Activated naive CD4-positive, alpha-beta T cell (primary cell): ENCODE measurements at places on chromosomes 5 and 9.

DNA sequence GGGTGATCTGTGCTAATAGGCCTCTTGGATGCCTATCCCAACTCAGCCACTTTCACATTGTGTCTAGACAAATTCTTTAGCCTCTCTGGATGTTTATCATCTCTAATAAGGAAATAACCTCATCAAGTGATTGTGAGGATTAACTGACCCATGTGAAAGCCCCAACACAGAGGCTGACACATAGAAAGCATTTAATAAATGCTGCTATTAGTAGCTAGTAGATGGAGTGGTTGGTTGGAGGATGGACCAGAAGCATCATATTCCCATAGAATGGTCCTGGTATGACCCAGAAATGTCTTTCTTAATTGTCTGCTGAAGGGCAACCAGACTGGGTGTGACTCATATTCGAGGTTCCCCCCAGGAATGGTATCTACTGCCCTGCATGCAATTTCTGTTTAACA, 124.4 kb downstream of the PIK3R1 start:
- DNase-seq: no peak

DNA sequence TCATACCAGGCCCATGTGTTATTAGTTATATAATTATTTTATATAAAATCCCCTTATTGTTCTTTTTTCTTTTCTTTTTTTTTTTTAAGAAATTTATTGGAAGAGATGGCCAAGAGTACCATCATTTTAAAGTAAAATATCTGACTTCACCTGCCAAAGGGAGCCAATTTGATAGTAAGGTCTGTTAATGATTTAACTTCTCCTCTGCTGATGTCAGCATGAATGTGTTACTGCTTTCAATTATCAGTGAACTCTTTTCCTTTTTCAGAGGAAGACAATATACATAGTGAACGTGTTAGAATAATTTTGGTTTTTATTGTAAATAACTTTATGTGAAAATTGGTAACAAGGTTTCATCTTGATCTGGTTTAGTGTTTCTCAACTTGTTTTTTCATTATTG, 409.6 kb downstream of the SH3GL2 start:
- DNase-seq: no peak

DNA sequence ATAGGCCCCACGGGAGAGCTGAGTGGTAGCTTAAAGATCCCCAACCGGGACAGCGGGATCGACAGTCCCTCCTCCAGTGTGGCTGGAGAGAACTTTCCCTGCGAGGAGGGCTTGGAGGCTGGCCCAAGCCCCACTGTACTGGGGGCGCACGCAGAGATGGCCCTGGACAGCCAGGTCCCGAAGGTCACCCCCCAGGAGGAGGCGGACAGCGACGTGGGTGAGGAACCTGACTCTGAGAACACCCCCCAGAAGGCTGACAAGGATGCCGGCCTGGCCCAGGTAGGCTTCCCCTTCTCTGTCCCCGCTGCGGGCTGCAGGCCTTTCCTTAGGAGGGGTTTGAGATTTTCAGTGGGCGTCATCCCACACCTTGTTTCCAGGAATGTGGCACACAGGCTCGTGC, 29.1 kb downstream of the FGD3 start:
- no peak for DNase-seq

DNA sequence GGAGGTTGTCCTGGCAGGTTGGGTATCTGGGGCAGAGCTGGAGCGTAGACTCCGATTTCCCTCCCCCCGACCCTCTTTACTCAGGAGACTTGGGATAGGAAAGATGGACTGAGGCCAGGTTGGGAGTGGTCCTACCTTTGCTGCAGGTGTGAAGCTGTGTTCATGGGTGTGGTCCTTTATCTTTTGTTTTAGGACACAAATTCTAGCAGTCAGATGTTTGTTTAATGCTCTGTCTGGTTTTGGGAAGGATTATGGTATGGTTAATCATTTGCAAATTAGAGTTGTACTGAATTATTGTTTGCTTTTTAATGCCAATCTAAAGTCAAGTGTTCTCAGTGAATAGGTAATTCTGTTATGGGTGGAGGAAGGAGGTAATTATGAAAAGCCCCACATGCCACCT, 14.1 kb upstream of the FAM120AOS start:
- no peak for DNase-seq

GRCh38 chr9:135480940-135481310, 1.3 kb downstream of the PPP1R26 start:
- DNase-seq: no peak

GRCh38 chr5:68252673-68253623, 37.4 kb downstream of the PIK3R1 start:
- DNase-seq: no peak

GRCh38 chr5:171595401-171595800, 176.0 kb downstream of the FGF18 start:
- no peak for DNase-seq

DNA sequence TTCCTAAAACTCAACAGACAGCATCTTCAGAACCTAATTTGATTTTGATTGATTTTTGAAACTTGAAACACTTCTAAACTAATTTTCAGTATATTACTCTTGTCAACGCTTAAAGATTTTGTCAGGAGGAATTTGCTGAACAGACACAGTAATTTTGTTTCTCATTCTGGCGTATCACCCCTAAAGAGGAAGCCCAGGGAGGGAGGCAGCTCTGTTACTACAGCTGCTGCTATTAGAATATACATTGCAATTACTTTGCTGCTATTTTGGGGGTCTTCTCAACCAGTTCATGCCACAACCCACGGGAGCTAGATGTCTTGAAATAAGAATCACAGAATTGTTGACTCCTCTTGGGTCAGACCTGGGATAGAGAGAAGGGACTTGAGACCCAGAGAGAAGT, 122.6 kb downstream of the TLR4 start:
- DNase-seq: no peak

GRCh38 chr5:39657943-39658342, 233.2 kb upstream of the DAB2 start:
- no peak for DNase-seq

- DNase-seq: no peak
Measured at GRCh38 chr5:92713335-92713743, 867.7 kb downstream of the NR2F1-AS1 start.

DNA sequence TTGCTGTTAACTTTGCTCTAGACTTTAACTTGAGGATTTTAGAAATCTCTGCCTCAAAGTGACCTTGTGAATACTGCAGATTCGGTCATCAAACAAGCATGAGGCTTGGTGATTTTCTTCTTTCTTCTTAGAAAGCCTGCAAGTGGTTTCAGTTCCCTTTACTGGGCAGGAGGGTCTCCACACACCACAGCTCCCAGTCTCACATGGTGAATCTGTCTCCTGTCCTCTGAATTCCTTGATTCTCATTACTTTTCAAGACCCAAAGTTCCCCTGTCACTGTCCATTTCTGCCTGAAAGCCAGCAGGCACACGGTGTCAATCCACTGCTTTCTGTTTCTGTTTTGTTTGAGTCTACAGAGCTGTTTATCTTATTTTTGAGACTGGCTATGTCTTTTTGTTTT, 14.1 kb downstream of the HSPB3 start:
- no peak for DNase-seq

DNA sequence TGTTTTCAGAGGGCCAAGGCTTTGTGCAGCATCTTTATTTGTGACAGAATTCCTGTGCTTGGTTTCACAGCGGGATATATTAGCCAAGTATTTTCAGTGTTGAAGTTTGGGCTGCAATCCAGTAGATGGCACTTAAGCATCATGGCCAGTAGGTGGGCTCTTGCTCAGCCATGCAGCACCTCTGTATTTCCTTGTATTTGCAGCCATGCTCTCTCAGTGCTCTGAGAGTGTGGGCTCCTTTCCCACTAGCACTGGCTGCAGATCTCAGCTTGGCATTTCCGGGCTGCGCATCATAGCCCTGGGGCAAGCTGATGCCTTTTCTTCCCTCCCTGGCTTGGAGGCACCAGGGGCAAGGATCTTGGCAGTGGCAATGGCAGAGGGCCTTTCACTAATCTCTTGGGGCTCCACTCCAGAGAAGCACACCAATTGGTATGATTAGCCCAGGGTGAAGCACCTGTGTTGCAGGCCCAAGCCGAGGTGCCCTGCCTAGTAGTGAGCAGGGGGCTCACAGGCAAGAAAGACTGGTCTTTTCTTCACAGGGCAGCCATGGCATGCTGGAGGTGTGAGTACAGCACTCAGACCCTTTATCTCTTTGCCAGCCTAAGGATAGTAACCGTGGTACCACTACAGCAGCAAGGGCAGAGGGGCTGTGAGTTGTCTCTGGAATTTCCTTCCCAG, 48.3 kb downstream of the SLCO6A1 start:
- DNase-seq: no peak

GRCh38 chr9:101566904-101567724, 27.7 kb downstream of the PPP3R2 start:
- no peak for DNase-seq

GRCh38 chr9:111759762-111760639, 34.7 kb downstream of the SHOC1 start:
- no peak for DNase-seq

- no peak for DNase-seq
Measured at GRCh38 chr9:33135470-33135958, 31.6 kb downstream of the B4GALT1 start.

GRCh38 chr9:19511694-19512093, 102.9 kb downstream of the ACER2 start:
- DNase-seq: no peak

- no peak for DNase-seq
Measured at GRCh38 chr9:5336688-5337087, 3.0 kb downstream of the RLN1 start.

DNA sequence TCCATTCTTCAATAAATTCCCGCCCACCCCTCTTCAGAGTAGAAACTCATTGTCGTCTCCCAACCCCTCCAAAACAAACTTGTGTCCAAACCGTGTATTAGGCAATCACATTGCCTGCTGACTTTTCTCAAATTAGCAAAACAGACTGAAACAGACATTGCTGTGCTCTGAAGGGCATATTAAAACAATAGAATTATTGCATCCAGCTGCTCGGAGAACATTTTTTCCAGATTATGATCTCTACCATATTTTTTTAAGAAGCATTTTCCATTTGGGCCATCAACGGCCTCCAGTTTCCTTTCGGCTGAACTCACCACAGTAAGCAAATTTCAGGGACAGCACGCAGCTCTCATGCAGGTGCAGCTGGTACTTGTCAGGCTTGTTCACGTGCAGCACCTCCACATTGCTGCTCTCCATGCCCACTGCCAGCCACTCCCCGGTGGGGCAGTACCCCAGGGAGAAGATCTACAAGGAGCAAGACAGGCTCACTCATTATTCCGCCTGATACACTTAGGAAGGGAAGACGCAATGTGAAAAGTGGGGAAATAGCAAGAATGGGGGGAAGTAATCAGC, 104.1 kb downstream of the TLE1 start:
- no peak for DNase-seq

GRCh38 chr5:2896371-2897275, 145.1 kb upstream of the IRX2 start:
- DNase-seq: no peak

DNA sequence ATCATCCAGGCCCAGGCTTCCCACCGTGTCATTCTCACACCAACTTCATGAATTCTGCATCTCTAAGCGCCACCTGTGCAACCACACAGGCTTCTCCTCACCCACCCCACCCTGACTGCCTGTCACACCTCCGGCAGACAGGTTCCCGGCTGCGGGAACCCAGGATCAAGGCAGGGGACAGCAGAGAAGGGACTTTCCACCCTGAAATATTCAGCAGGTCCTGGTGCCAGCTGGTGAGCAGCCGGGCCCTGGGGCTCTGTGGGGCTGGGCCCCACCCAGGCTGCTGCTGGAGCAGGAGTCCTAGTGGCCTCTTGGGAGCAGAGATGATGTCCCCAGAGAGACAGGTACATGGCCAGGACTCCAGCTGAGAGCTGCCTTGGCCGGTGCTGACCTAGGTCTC, 12.7 kb downstream of the ANXA6 start:
- DNase-seq: no peak

- no peak for DNase-seq
Measured at GRCh38 chr5:149488645-149489306, 62.5 kb downstream of the CSNK1A1 start.

GRCh38 chr5:168820874-168821273, 241.7 kb upstream of the PANK3 start:
- DNase-seq: no peak

DNA sequence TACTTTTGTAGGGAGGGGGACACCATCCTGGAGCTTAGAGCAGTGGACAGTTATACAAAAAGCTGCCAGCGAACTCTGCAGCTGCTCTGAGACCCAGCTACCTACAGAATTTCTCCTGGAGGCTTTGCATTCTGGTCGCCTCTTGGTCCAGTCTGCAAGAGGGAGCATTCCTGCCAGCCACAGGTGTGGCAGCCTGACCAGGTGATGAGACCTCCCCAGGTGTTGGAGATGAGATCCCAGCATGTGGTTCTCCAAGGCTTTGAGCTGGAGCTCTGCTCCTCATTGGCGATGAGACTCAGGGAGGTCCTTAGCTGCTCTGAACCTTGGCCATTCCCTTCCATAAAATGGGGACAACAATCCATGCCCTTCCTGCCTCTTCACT, 69.3 kb downstream of the RGS3 start:
- DNase-seq: no peak

DNA sequence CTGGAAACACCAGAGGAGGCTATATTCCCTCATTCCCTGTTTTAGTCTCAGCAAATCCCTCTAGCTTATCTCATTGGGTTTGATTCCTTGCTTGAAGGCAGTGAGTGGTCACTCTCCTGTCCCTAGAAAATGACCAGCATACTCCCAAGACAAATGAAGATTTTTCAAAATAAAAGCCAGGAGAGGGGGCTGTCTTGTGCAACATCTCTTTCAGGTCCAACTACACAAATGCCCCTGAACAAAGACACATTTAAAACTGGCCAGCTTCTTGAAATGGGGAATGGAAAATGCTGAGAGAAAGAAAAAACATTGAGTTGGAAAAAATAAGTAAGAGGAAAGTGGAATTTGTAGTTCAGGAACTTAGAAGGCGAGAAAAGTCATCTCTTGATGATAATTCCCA, 49.3 kb upstream of the FAM169A start:
- DNase-seq: no peak

DNA sequence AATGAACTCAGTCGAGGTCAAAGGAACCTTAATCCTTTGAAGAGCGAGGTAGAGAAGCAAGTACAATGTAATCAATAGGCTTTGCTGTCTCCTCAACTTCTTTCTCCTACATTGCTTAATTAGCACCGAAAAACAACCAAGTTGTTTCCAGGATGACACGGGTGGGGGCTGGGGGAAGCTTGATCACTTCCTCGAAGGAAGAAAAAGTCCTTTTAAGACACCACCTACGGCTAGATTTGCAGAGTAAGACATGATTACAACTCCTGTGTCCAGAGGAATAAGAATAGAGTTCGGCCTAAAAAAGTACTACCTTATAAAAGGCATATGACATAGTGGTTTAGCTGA, 811 bp upstream of the ARRDC3 start:
- DNase-seq: no peak

DNA sequence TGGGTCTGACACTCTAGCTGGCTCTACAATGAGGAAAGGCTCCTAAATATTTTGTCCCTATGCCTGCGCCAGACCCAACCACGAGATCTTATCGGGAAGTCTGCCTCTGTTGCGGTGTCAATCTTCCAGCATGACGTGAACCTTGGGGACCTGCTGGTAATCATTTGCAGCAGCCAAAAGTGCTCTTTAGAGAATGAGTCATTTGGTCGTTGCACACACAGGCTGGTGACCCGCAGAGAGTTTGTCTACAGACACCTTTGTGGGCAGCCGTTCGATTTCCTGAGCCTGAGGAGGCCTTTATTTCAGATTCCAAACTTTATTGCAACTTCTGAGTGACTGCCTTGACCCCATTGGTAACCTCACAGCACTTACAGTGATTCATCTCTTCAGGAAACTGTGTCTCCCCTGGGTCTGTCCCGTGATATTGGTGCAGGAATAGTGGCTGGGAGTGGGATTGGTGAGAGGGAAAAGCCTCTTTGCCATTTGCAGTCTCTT, 326.1 kb downstream of the NSG2 start:
- no peak for DNase-seq
